ENCODE measurements at places on chromosomes 1 and 21.

DNA sequence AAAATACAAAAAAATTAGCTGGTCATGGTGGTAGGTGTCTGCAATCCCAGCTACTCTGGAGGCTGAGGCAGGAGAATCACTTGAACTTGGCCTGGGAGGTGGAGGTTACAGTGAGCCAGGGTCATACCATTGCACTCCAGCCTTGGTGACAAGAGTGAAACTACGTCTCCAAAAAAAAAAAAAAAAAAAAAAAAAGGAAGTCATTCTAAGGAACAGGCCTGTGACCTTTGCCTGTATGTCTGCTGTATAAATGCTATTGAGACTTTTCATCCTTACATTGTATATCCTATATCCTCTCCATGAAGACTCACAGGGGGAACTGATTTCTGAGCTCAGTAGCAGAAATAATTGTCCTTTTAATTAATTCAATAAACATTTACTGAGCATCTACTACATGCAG, 7.5 kb upstream of the CTPS1 start:
- no peak for DNase-seq

DNA sequence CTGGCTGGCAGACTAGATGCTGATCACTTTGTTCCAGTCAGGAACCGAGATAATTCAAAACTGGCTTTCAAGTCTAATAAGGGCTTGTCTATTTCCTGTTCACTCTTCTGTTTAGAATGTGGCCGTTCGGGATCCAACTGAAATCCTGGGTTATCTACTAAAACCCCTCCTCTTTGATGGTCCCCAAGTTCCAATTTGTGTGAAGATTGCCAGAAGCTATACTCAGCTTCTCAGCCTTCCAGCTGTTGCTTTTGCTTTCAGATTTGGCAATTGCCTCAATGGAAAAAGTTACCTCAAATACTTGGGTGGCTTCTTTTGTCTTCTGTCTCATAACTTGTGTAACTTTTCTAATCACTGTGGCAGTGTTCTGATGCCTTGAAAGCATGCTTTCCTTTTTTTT, 43.7 kb downstream of the BTBD8 start:
- DNase-seq: no peak

DNA sequence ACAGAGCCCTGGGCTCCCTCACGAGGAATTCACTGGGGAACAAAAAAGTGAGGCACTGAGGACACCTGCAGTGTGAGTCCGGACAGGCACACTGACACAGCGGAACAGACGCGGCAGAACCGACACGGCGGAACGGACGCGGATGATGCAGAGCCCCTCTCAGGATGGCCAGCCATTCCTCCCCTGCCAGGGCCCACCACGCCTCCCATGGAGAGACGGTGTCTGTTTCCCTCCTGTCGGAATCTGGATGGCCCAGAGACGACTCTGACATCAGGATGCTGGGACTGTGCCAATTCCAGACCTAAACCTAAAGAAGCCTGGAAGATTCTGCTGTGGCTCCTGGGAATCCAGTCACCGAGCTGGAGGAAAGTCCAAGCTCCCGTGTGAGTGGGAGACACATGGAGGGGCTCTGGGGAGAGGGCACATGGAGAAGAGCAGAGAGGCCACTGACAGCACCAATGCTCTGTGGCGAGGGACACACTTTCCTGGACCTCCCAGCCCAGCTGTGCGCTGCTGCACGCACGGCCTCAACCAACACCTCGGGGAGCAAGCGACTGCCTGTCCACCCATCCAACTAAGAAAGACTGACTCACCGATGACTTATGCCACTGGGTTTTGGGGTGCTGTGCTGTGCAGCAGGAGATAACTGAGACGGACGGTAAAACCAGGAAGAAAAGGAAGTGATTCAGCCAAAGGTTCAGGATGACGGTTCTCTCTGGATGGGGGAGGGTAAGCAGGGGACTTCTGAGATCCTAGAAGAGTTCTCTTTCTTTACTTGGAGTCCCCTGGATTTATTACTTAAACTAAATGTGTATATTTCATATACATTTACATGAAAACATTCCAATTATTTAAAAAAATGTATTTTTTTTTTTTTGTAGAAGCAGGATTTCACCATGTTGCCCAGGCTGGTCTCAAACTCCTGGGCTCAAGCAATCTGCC, 23.3 kb downstream of the ZBTB17 start:
- no peak for DNase-seq

DNA sequence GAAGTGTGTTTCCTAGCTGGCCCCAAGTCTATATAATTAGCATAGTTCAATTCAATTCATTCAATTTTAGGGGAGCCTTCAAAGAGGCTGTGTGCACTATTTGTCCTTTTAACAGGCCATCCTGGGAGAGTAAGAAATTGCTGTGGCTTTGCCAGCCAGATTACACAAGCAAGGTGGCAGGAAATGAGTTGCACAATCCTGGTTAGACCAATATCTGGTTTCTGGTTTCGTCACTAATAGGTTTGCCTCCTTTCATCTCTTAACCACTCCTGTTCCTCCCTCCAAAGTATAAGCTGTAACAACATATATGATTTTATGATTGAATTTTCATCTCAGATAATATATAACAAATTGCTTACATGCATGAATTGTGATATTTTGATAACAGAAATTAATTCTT, 84.1 kb upstream of the NEGR1 start:
- DNase-seq: no peak
